ENCODE measurements at places on chromosomes 1 and 21.

DNA sequence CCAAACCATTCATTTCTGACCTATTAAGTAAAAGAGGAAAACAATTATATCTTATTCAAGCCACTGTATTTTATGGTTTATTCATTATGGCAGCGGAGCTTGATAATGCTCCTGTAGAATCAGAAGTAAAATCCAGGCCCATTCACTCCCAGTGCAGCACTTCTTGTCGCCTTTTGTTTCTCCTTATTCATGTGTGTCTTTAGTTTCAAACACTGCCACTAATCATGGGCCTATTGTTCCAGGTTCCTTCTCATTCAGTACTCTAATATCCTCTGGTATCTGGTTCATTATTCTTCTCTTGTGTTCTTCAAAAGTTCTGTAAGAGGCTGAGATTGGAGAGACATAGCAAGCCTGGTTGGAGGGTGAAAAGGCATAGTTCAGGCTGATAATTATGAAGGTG lies 218.3 kb downstream of the LRRIQ3 start:
- DNase-seq: no peak

DNA sequence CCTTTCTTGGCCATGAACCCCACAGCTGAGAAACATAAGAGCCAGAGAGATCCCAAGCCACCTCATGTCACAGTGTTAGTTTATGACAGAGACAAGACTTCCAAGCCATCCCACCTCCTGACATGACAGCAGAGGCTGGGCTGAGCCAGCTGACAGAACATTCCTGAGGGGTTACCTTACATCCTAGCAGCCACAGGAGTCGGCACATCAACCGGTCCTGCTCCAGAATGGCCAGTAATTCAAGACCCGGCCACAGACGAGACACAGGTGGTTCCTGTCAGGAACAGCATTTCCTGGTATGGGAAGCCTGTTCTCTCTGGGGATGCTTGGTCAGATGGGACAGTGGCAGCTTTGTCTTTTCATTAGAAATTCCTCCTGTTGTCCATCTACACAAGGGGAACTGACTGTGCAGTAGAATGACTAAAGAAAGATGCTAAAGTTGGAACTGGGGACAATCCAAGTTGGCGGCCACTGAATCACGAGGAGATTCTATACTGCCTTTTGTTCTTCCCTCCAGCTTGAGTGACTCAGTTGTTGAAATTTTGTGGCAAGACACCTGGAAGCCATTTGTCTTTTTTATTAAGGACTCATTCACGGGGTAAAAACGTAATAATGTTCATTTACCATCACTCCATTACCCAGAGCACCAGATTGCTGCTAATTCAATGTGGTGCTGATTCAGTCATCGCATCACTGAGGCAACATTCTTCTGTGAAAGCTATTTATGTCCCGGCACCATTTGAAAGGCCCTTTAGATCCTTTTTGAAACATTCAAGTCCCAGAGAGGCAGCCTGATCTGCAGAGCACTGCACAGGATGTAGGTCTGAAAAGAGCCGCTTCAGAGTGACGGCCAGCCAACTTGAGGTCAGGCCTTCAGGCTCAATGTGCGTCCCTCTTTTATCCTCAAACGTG lies 37.2 kb upstream of the NPL start:
- DNase-seq: no peak

DNA sequence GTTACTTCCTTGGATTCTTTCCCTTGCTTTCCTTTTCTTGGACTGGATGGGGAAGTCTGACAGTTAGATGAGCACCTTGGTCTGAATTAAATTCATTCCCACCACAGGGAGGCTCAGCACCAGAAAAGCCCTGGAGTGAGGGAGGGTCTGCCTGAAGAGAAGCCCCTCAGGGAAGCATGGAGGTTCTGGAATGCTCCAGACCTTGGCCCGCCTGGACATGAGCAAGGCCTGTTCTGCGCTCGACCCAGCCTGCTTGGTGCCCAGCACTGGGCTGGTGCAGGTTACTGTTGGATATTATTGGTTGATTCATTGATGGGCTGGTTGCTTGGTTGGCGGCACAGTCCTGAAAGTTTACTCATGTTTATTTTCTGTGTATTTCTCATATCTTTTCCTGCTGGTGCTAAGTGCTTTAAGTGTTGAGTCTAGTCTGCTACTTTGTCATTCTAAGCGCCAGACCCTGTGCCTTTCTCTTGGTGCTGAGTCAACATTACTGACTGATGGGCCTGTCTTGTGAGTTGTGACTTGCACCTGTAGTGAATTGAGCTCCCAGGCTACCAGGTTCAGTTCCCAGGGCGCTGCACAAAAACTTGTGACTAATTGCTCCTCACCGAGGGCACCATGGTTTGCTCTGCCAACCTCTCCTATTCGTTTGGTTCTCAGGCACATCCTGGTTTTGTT lies 538.5 kb downstream of the KIF26B start:
- no peak for DNase-seq

- DNase-seq: no peak
Measured at GRCh38 chr1:193264313-193265065, 78.1 kb upstream of the B3GALT2 start.

GRCh38 chr1:112901387-112901786 lies 54.6 kb downstream of the SLC16A1 start:
- DNase-seq: no peak

DNA sequence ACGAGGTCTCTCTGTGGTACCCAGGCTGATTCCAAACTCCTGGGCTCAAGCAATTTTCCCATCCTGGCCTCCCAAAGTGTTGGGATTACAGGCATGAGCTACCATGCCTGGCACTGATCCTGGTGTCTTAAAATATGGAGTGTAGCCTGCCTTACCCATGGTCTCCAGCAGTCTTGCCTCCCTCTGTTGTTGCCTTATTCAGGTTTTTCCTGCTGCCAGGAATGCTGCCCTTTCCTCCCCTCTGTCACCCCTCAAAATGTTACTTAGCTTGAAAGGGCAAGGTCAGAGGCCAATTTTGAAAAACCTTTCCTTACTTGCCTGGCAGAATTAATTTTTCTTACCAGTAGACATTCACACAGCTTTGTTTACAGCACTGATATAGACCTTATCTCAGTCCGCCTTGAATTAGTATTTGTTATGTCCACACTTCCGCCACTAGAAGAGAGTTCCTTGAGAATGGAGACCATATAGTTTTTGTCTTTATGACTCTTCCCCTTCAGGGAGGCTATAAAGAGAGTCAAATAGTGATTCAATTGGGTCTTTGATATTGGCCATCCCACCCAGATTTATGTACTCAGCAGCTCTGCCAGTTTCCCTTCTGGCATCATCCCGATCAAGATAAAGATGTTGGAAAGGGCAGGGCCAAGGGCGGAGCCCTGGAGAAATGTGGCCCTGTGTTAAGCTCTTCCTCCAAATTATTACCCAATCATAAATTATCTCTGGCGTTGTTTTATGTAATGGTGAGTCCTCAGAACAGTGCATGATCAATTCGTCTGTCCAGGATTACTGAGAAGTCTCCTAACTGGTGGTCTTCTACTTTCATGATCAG lies 38.8 kb downstream of the C1orf21 start:
- no peak for DNase-seq

DNA sequence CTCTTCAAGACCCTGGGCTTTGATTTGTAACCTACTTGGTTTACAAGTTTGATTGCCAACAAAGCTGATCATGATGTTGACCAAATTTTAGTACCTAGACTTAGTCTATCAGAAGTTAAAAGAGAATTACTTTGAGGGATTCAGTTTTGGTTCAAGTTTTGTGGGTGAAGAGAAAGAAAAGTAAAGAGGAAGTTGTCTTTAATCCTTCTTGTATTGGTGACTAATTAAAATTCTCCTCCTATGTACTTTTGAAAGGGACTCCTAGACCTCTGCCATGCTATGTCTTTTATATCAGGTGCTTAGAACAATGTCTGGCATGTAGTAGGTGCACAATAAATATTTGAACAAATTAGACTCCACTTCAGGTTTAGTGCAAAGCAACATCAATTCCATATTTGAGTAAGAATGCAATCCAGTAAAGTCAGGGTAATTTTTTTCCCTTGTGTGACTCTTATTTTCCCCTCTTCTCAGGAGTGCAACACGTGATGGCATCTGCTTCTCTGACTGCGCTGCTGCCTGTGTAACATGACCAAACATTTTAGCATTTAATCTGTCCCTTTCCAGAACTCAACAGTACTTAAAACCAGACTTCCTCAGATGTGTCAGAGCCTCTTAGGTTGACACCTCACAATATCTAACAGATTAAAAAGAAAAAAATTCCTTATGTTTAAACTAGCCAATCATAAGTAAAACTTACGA lies 41.1 kb upstream of the KCNQ4 start:
- DNase-seq: peak; percentile 43

- DNase-seq: no peak
Measured at GRCh38 chr21:42454786-42455185, 41.2 kb downstream of the RSPH1 start.

- DNase-seq: no peak
Measured at GRCh38 chr1:236514703-236515442, 8.9 kb upstream of the LGALS8 start.

- no peak for DNase-seq
Measured at GRCh38 chr1:50027794-50028193, 4.0 kb upstream of the AGBL4 start.

DNA sequence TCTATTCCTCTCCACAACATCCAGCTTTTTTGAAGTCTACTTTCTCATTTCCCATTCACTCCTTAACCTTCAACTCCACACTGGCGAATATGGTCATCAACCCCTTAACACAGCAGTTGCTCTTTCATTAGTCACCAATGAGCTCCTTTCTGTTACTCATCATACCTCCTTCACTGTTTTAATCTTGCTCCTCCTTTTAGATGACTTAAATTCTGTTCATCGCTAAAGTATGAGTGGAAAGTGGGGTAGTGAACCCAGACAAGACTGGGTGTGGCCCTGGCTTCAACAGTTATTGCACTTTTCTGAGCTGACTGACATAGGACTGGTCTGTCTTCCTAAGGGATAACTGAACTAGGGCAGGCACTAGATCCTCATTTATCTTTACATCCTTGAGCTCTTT lies 51.3 kb downstream of the AKT3 start:
- DNase-seq: no peak

GRCh38 chr1:25026730-25027450 lies 96.8 kb upstream of the RUNX3 start:
- no peak for DNase-seq

DNA sequence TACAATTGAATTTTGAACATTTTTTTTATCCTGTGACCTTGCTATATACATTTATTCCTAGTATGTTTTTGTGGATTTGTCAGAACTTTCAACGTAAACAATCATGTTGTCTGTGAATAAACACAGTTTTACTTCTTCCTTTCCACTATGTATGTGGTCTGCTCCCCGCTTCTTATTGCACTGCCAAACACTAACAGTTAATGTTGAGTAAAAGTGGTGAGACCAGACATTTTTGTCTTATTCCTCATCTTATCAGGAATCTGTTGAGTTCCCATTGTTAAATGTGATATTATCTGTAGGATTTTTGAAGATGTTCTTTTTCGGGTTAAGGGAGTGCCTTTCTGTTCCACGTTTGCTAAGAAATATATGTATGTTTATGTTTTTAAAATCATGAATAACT lies 45.9 kb downstream of the CAMSAP2 start:
- no peak for DNase-seq

DNA sequence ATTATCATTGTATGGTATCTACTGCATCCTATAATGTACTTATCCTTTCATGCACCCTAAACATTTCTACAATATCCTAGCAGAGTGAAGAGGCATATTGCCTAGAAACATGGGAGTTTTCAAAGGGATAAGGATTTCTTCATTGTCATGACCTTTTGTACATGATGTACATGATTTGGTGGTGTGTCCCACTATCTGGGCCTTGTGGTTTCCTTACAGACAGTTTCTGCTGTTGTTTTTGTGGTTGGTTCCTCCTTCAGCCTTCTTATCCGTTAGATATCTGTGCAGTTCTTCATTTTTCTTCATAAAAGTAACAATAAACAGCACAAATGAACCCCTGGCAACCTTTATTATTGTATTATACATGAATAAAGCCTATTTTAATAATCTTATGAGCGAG lies 70.4 kb upstream of the BACH1 start:
- no peak for DNase-seq

DNA sequence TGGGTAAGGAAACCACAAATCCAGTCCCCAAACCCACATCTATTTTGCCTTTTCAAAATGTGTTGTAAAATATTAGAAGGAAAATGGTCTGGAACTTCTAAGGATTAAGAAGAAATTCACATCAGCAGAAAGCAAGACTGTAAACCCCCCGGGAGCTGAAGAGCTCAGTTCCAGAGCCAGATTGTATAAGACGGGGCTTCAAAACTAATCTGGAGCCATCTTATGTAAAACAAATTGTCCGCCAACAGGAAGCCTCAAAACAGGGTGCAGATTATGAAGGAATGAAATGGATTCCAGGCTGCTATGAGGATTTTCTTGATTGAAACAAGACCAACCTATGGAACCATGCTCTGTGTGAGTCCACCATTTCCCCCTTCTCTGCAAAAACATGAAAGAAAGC lies 25.1 kb upstream of the HUNK start:
- DNase-seq: no peak

DNA sequence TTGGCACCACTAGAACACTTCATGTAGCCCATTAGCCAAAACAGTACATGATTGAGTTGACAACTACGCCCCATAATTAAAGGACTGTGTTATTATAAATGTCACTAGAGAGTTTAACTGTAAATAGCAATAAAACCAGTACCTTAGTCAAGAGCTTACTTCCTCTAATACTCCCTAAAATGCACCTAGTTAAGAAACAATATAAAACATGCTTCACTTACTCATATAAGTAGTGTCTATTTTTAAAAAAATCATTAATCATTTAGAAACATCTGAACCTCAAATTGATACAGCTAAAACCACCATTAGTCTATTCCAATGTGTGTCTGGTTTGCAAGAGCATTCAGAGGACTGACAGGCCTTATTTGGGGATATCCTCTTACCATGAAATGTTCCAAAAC lies 25.3 kb downstream of the PTP4A2 start:
- no peak for DNase-seq

DNA sequence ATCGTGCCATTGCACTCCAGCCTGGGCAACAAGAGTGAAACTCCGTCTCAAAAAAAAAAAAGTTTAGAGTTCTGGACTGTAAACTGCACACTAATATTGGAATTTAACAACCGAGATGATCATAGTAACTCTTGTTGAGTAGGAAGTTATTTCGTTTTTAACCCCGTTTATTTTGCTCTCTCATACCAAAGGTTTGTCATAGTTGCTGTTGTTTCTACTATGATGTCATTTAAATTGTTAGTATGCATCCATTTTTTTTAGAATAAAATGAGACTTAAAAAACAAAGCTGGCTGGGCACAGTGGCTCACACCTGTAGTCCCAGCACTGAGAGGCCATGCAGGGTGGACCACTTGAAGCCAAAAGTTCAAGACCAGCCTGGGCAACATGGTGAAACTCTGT lies 49.3 kb downstream of the DOP1B start:
- DNase-seq: no peak

DNA sequence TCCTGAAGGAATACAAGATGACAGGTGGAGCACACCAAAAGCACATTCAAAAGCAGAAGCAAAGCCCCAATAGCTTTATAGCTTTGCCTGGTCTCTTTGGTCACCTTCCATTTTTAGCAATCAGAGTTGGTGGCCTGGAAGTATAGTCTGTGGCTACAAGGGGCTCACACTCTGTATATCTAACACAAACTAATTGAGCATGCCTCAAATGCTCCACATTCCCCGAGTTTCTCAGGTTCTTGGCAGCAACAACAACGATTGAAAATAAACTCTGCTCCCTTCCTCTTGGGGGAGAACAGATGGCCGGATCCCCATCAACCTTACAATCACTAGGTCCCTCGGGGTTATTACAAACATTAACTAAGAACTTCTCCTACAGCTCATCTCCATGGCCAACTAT lies 24.9 kb upstream of the TADA1 start:
- DNase-seq: no peak

- DNase-seq: peak; percentile 21
Measured at GRCh38 chr21:36792505-36792967, 93.6 kb downstream of the SIM2 start.
